EL (cell line): ENCODE measurements at places on chromosomes 1 and 21.

- peak; percentile 27 for DNase-seq
These were observed 272.0 kb downstream of the FOXD2 start for GRCh38 chr1:47709872-47710231.

DNA sequence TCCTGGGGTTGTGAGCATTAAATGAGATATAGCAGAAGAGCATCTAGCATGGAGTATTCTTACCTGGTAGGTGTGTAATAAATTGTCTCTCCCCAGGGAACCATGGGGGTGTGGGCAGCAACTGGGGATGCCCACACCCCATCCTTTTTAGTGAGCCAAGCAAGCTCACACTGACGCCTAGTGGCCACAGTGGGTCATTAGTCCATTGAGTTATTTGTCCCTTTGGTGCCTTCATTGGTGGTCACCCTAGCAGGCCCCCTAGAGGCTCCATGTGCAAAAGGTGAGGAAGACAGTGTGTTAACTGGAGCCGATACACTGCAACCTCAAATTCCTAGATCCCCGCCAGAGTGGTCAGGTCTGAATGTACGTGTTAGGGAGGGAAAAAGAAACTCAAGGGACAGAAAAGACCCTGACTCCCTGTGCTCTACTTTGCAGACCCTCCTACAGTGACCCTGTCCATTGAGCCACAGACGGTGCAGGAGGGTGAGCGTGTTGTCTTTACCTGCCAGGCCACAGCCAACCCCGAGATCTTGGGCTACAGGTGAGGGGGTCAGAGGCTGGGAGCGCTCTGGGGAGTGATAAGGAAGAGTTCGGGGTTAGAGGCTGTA, 93.3 kb upstream of the CD1D start:
- DNase-seq, result peak; percentile 76

DNA sequence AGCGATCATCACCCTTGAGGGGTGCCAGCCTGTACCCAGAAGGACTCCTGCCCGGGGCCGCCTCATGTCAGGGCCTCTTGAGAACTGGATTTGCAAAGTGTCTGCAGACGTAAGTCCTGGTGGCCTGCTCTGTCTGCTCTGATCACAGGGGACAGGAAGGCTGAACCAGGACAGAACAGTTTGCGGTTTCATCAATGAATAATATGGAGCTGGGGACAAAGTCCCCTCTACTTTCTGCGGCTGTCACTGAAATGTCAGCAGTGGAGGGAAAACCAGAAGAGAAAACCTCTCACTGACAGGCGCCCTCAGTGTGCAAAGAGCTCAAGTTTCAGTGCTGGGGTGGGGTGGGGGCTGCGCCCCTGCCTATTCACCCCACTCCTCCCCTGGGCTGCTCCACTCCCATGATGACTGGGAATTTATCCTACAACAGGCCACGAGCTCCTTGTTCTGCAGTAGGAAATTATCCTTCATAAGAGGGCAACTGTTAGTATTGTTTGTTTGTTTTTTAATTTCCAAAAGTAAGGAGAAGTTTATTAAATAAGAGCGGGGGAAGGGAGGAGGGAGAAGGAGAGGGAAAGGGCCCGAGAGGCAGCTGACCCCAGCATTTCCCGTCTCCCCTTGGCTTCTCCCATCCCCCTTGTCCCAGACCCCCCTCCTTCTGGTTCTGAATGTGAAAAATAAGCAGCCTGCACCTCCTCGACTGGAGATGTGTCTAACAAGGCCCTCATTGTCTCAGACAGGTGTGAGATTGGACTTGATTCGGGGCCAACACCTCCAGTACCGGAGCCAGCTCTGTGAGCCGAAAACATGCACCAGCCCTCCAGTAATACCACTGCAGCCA, 149.2 kb downstream of the CLIC6 start:
- DNase-seq, result no peak

DNA sequence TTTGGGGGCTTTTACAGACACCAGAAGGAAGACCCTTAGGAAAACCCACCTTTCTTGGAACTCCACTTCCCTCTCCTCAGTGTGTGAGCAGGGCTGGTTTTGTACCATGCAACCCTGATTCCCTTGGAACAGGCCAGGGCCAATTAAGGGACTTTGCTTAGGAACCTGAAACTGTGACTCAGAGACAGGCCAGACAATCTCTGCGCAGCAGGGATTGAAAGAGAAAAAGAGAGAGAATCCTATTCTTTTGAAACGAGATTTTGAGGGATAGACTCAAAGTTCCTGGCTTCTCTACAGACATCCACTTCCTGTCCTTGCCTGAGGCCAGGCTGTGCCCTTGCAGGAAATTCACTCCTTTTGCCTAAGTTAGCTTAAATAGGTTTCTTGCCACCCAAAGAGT, 23.1 kb upstream of the C1orf198 start:
- peak; percentile 40 for DNase-seq

DNA sequence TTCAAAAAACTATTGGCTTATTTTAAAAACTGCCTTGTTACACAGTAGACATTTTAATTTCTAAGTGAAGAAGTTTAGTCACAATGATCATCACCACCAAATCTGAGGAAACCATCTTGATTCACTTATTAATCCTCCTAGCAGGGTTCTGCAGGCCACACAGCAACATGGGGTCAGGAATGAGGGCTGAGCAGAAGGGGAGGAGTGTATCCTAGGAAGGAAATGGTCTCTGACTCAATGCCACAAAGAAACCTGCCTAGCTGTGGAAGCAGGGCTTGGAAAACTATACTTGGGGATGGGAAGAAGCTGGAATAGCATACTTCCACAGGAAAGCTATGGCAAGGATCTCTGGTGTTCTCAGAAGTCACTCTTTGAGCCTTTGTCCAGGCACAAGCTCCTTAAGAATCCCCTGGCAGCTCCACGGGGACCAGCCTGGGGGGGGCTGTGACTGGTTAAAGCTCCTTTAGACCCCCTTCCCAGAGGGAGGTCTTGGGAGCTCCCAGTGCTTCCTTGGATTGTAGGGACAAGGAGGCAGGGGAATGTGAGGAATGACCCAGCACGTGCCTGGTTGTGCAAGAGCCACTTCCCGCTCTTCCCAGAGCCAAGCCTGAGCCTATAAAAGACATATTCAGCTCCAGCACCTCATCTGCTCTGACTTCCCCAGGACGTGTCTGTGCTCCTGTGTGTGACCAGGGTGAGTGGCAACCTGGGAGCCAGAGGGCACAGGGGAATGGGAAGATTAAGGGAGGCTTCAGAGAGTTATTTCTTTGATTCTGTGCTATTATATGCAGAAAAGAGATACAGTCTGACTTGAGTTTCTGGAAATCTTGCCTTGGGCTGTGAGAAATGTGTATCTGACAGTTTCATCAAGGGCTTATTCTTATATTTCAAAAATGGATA, at the start of gene LCE2A:
LCE2A (plus strand) TSS at position 645 of the 900 bp plus-strand sequence. CDS start 557 bp downstream, outside the sequence.
- peak; percentile 17 for DNase-seq

DNA sequence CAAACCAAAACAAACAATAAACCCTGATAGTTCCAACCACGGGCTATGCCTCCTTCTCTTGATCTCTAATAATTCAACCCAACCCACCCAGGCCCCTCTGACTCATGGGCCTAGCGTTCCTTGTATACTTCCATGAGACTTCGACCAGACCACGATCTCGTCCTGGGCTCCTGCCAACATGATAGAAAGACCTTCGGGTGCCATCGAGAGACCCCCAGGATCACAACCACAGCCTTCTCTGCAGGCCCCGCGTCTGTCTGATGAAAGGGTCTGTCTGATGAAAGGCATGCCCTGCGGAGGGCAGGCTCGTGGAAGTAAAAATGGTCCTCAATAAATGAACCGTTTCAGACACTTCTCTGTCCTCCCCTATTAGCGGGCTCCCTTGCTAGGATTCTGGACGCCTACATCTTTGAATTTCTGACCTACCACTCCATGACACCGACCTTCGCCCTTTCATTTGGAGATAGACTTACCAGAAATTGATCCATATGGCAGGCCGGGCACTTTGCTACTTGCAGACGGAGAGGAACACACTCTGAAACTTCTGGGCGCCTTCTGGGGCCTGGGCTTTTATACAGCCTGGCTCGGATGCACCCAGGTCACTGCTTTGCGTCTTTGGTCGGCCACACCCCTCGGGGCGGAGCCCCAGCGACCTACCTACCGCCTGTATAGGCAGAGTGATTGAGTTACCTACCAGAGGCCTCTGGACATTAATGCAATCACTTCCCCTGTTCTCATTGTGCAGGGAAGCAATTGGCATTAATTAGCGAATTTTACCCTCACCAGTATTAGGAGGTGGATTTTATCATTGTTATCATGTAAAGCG, 5.3 kb upstream of the KLF18 start:
- no peak for DNase-seq

GRCh38 chr21:35573472-35574374, 486.6 kb downstream of the SETD4 start:
- no peak for DNase-seq

DNA sequence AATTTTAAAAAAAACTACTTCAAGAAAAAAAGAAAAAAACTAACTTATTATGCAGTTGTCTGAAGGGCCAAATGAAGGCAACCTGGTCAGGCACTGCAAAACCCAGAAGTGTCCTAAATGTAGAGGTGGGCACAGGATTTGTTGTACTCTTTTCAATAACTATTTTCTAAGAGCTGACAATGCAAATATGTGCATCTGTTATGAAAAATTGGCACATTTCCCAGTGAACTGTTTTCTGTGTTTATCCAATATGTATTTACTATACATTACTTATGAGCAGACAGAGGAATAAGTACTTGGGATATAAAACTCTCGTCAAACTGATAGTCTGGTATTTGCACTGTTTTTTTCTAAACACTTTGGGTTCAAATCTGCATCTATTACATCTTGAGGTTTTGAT, 188.0 kb upstream of the C21orf91 start:
- no peak for DNase-seq
